Cortex of kidney (tissue), 1 donor: ENCODE measurements at places on chromosomes 16 and 17.

GRCh38 chr17:51427856-51428255 lies 167.5 kb downstream of the UTP18 start:
- DNase-seq: no peak

DNA sequence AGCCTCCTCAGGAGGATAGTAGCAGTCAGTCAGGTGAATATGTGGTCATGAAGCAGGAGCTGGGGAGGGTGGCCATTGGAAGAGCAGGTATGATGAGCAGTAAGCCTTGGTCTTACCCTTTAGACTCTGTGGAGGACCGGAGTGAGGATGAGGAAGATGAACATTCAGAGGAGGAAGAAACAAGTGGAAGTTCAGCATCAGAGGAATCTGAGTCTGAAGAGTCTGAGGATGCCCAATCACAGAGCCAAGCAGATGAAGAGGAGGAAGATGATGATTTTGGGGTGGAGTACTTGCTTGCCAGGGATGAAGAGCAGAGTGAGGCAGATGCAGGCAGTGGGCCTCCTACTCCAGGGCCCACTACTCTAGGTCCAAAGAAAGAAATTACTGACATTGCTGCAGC lies 12.7 kb downstream of the SRCAP start:
- DNase-seq: no peak

DNA sequence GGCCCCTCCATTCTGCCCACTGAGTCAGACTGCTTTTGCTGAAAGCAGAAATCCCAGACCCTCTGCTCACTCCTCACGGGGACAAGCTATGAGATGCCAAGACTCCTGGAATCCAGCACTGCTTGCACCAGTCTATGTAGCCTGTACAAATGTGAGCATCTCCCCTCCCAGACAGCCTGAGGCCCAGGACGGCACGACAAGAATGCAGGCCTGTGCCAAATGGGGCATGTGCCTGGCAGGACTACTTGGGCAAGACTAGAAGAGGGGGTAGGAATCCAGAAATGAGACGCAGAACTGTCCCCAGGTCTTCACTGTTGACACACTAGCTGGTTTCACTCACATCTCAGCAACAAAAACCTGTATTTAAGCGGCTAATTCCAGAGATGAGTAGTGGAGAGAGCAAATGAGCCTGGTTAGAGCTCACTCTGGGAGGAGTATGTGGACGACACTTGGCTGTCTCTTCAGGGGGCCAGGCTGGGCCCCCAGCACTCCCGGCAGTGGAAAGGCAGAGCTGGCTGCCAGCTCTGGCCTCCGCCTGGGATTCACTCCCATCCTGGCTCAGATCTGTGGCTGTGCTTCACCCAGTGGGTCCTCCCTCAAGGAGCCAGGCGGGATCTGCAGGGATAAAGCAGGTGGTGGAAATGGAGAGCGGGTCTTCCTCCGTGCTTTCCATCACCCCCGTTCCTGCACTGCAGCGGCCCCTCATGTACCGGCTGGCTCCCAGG lies 2.9 kb upstream of the MYO1C start:
- no peak for DNase-seq

- DNase-seq: no peak
Observed at GRCh38 chr17:10668775-10669174, 11.7 kb upstream of the MYH3 start.
